HFFc6 (cell line): ENCODE measurements at places on chromosomes 3 and 15.

DNA sequence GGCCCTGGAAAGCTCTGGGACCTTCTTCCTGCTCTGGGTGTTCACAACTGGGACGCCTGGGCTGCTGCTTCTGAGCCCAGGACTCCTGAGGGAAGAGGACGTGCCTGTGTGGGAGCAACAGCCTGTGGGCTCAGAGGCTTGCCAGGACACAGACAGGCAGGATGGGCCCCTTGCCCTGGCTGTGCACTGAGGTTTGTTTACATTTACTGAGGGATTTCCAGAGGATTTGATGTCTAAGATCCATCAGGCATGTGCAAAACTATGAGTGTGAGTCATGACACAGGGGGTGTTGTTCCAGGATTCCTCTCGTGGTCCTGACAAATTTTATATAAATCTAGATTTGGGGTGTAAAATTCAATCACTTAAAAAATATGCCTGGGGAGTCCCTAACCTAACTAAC, 10.6 kb downstream of the CCR9 start:
- peak; percentile 19 for DNase-seq

DNA sequence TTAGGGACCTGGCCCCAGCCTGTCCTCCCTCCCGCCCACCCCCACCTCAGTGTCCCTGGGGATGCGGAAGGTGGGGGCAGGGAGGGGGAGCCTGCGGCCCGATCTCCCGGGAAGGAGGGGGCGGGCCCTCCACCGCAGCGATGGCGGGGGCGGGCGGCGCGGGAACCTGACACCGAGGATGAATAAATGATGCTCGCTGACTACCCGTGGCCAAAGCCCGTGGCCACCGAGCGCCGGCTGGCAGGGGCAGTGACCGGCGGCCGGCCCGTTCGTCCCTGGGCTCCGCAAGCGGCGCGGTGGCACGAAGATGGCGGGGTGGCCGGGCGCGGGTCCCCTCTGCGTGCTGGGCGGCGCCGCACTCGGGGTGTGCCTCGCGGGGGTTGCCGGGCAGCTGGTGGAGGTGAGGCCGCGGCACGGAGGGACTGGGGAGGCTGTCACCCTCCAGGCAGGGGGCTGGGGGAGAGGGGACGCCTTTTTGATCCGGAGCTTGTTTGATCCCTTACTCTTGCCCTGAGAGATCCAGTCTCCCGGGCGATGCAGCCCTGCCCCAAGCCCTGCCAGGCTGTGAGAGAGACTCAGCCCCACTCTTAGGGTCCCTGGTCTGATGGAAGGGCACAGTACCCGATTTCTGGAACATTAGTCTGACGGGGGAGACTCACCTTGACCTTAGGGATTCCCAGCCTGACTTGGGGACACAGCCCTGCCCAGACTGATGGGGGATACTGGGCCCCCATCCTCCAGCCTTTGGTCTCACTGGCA, at the start of gene TMIE:
TMIE (plus strand) TSS at position 212 of the 759 bp plus-strand sequence; CDS start at position 308, 96 bp downstream.
- no peak for DNase-seq

DNA sequence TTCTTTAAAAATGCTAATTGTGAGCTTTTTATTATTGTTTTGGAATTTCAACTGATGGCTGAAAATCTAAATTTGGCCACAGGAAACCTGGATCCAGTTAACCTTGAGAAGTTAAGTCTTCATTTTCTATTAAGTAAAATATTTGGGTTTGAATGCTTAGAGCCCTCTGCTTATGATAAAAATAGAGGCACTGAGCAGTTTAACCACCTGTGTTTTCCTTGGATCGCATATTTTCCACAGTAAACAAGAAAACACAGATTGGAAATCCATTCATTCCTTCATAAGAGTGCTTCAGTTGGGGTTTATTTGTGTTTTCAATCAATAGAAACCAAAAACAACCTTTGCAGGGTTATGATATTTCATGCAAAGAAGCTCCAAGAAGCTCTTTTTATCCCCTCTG, 77.2 kb upstream of the HES1 start:
- DNase-seq = no peak

GRCh38 chr3:114973536-114973935, 173.6 kb downstream of the ZBTB20 start:
- DNase-seq = no peak

DNA sequence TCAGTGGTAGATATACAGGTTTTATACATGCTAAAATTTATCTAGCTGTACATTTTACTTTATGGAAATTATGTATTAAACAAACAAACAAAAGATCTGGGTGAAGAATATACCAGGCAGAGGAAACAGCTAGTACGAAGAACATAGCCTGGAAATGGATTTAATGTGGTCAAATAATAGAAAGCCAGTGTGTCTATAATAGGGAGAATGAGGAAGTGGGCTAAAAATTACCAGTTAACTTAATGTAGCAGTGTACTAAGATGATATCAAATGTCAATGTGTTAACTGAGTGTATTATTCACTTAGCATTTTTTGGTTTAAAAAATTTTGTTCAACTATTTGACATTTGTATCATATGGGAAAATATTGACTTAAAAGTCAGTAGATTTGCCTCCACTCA, 22.8 kb upstream of the SLC15A2 start:
- no peak for DNase-seq

GRCh38 chr3:59754456-59755129, 704.8 kb upstream of the CFAP20DC start:
- DNase-seq = no peak

GRCh38 chr3:73314151-73314951, 252.9 kb downstream of the EBLN2 start:
- no peak for DNase-seq

DNA sequence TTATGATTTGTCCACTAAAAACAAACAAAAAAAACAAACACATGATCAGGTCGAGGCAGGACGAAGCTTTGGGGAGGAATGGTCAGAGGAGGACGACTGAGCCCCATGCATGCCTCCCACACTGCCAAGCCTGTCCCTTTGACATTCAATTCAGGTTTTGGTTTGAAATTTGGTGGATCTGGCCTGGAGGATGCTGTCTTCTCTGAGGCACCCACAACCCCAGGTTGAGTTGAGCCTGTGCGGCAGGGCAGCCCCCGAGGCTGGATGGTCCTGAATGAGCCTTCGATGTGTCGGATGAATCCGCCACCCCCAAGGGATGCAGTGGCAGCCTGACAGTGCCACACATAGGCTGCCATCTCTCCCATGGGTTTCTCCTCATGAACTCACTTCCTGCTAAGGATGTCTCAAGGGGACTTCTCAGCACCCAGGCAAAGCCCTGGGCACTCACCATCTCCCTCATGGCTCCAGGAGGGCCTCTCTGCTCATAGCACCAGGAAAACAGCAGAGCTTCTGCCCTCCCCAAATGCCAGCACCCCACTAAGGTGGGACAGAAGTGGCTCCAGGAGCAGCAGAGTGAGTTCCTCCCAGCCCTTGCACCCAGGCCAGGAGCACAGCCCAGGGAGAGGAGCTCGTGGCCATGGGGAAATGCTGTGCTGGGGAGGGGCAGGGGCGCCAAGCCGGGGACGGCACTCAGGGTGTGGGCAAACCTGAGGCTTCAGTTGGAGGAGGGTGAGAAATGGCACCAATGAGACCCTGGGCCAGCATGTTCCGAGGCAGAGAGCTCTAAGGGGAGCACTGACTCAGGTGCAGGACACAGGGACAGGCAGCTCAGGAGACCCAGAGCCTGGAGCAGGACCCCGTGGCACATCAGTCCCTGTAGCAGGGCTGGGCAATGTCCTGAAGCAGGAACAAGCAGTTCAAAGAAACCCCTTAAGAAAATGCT, 18.5 kb downstream of the PRR23E start:
- no peak for DNase-seq

GRCh38 chr3:153070511-153070868, 91.5 kb upstream of the RAP2B start:
- no peak for DNase-seq

DNA sequence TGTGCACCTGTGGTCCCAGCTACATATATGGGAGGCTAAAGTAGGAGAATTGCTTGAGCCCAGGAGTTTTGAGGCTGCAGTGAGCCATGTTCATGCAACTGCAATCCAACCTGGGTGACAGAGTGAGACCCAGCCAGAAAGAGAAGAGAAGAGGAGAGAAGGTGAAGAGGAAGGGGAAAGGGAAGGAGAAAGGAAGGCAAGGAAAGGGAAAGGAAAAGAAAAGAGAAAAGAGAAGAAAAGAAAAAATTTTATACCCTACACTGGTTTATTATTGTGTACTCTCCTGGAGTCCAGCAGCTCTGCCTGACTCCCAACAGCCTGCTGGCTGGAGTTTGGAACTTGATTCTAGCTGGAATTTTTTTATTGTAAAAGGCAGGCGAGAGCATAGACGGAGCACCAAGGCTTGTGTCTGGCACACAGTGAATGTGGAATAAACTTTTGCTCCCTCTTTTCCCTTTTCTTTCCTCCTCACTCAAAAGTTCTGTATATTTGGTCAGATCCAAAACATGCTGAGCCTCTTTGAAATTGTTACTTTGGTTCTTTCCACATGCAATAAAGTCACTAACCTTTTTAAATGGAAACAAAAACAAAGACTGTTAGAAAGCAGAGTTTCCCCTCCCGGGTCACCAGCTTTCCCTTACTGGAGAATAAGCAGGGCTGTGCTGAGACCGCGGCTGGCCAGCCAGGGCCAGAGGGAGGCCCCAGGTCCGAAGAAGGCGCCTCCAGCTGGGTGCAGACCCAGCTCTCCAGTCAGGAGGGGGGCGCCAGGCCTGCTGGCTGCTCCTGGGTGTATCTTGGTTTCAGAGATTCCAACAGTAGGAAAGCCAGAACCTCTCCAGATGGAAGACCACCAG, 9.9 kb downstream of the THSD4 start:
- no peak for DNase-seq

DNA sequence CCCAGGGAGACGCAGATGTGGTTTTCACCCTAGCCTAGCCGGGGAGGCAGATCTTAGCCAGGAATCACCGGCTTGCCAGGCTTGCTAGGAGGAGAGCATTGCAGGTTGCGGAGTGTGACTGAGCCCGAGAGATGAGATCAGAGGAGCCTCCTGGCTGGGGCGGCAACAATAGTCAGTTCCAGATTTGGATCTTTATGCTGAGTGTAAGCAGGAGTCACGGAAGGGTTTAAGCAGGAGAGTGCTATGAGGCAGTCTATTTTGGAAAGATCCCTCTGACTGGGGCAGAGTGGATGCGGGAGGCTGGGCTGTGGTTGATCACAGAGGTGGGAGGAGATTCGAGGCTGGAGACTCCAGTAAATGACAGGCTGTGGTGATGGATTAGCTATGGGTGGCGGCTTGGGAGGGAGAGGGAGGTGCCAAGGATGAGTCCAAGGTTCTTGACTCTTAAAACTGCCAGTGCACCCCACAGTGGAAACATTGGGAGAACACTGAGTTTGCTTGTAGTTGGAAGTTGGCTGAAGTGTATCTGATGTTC, 10.4 kb upstream of the BAHD1 start:
- no peak for DNase-seq

DNA sequence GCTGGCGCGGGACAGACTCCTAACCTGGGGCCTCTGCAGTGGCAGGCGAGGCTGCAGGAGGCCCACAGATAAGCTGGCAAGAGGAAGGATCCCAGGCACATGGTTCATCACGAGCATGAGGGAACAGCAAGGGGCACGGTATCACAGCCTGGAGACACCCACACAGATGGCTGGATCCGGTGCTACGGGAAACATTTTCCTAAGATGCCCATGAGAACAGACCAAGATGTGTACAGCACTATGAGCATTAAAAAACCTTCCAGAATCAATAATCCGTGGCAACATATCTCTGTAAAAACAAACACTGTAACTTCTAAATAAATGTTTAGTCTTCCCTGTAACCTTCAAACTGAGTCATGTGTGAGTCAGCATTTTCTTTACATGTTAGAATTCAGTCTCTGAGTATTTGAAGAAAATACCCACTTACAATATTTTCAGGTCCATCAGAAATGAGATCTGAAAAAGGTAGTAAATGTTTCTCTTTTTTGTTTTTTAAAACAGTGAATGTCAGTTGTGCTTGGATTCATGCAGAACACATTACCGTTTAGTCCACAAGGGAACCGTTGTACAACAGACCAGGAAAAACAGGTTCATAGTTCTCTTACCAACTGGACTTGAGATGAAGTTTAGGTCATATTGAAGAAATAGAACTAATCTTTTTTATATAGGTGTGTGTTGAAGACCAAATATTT, 75.9 kb downstream of the BOC start:
- DNase-seq = peak; percentile 75

DNA sequence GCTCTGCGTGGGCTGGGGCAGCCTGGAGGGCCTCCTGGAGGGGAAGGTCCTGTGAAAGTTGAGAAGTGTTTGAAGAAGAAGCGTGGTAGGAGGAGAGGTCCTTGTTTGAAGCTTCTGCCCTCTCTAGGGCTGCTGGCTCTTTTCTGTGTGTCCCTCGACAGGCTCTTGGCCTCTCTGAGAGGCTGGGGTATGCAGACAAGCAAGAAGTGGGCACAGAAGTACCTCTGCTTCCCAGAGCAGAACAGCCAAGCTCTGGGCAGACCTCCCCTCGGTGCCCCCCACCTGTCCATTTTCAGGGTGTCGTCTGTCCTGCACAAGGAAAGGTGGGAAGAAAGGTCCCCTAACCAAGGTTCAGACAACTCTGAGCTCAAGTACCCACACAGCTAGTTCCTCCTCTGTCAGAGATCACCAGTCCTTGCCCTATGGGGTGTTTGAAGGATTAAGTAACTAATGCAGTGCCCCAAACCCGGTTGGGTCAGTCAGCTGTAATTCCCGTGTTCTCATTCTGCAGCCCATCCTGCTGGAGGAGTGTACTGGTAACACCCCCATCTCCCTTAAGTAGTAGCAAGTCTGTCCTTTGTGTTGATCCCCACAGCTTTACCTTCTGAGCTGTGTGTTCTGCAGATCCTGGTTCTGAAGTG, 6.3 kb downstream of the CSK start:
- DNase-seq = no peak

- no peak for DNase-seq
These were observed 4.6 kb downstream of the SHOX2 start for GRCh38 chr3:158101335-158102241.

DNA sequence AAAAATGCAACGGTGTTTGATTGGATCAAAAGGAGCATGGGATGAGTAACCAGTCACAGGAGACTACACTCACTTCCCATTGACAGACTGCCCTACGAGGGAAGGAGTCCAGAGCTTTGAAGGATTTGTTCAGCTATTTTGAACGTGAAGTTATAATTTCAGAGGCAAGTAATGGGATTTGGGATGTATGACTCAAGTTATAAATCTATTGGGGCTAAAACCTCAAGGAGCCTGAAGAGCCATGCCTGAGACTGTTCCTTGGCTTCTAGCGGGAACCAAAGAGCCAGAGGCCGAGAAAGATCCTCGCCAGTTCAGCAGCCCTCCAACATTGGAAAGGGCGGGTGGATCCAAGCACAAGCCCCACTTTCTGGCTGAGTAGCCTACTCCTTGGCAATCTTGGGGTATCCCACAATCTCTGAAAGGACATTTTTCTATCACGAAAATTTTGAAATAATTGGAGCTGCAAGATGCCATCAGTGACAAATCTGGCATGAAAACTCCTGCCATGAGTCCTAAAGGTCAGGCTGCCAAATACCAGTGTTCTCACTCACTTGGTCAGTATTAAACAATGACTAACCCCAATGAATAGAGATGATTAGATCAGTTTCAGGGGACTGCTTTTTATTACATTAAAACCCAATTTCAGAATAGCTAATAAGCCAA, 48.6 kb upstream of the SLCO2A1 start:
- DNase-seq = no peak

- no peak for DNase-seq
These were observed 9.8 kb downstream of the GPR27 start for GRCh38 chr3:71763426-71763825.

GRCh38 chr15:101841656-101842055, 29.7 kb downstream of the OR4F15 start:
- no peak for DNase-seq

- no peak for DNase-seq
These were observed 269.8 kb downstream of the NTRK3 start for GRCh38 chr15:87986776-87987175.
